ENCODE measurements at places on chromosomes 7 and 10. TPM values are rescaled to one million over a fixed set of nuclear protein-coding genes. Genes with fewer than 3 reads are reported as not detected.

GRID1 gene
- 0.22 TPM for total RNA-seq

FAM25A gene
- total RNA-seq, result 0.52 TPM

ADCY1 gene
- 2.5 TPM for total RNA-seq

NAT16 gene
- total RNA-seq, result 0.12 TPM
